Cerebellar nuclear complex (tissue), 1 donor: ENCODE measurements at places on chromosomes 4 and X.

DNA sequence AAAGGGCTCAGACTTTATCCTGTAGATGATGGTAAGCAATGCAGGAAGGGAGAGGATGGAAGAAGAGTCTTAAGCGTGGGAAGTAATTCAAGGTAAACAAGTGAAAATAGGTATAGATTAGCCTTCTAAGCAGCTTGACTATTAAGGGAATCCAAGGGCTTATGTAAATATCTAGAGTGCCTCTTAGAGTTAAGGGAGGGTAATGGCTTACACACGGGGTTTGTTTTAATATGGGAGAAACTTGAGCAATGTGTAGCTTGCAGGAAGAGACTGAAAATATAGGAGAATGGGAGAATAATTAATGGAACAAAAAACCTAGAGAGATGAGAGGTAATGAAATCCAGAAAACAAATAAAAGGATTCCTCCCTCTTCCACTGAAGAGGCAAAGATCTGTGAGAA is 12.8 kb upstream of the SAP30 start:
- no peak for DNase-seq

DNA sequence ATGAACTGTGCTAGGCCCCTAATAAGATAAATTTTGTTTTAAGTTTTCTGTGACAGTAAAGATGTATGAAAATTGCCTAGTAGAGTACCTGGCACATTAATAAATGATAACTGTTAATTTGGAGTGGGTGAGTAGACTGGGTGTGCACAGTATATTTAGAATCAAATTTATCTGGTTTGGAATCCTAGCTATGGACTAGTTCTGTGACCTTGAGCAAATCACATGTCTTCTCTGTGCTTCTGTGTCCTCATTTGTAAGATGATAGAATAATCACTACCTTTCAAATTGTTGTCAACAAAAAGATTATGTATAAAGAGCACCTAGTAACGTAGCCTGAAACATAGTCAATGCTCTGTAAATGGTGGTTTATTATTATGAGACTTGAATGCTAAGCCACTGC is 170.2 kb downstream of the AR start:
- DNase-seq = no peak

GRCh38 chr4:98411731-98412130 is 150.5 kb downstream of the RAP1GDS1 start:
- DNase-seq = no peak

GRCh38 chr4:76301775-76302162 is 4.8 kb upstream of the STBD1 start:
- DNase-seq = no peak

DNA sequence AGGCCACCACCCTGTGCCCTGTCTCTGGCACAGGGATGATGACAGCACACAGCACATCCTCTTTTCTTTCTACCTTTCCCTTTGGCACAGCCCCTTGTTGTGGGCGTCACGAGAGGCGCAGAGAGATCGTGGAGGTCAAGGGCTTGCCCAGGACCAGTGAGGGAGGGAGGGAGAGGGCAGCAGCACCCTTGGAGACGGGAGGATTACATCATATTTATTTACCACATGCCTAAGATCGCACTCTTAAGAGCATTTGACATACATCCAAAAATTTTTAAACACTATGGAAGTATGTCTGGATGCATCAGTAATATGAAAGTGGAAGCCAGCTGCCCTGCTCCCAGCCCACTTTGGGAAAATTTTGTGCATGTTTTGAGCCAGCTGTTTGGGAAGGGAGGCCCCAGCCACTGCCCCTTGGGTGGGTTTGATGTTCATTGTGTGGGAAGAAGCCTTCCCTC is 12.7 kb downstream of the WFS1 start:
- DNase-seq = no peak

DNA sequence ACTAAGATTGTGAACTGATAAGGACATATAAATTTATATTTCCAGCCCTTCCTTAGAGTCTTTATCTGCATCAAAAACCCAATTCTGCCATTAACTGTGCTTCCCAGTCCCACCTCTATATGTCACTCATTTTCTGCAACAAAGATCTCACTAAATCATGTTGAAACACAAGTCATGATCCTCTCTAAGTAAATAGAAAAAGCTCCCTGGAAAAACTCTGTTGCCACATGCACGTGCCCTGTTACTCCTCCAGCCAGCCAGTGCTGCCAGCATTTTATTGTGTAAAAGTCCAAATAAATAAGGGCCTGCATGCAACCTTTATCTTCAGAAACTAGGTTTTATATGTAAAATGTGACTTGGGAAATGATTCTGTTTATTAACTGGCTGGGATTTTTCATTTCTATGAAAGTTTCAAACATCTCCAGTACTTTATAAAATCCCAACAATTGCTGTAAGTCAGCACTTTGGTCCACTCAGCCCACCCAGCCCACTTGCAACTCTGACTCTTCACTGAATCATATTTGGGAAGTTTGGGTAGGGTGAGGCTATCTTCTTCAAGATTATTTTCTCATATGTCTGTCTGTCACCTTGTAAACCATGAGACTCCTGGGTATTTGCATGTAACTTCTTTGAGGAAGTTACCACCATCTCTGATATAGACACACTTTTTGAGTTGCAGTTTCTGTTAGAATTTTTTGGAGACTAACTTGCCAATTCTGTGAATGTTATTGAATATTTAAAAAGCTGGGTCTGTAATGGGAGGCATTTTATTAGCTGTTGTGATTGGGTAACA is 40.0 kb upstream of the SMARCA5 start:
- no peak for DNase-seq

- no peak for DNase-seq
Observed at GRCh38 chr4:6372649-6373525, 99.5 kb downstream of the PPP2R2C start.

DNA sequence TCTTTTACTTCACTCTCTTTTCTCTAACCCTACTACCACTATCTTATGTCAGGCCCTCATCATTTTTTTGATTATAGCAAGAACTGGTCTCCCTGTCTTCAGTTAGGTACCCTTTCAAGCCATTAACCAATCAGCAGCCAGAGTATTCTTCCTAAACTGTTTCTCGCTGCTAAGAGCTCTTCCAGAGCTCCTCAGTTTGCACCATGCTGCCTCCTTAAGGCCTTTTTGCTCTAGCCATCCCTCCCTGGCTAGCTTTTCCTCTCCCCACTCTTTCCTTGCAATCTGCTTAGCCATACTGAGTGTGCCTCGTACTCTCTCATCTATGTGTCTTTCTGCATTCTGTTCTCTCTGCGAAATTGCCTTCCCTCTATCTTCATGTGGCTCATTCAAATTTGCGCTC is 32.9 kb downstream of the KIF4A start:
- DNase-seq = no peak

GRCh38 chrX:11172415-11172814 is 61.3 kb downstream of the HCCS start:
- no peak for DNase-seq

GRCh38 chrX:71282514-71283402 is 677 bp upstream of the NONO start:
- no peak for DNase-seq

DNA sequence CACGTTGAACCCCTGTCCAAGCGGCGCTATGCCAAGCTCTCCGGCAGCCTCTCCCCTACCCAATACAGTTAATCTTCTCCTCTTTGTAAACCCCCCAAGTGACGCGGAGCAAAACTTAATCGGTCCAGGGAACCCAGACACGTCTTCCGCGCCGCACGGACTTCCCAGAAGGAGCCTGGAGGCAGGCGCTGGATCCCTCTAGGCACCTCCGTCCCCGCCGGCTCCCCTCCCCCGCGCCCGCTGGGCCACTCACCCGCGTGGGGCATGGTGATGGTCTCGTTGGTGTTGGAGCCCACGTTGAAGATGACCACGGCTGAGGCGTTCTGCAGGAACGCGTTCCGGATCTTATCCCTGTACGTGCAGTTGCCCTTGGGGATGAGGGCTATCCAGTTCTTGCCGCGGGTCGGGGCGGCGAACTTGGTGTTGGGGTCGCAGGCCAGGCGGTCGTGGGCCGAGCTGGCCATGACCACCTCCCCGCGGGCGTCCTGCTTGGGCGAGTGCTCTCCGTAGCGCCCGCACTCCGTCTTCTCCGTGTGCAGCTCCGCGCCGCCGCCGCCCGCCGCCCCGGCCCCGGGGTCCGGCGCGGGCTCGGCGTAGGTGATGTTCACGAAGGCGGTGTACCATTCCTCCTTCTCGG is 1.1 kb downstream of the RNF150 start:
- DNase-seq = no peak

- DNase-seq = no peak
Observed at GRCh38 chr4:25993395-25994185, 79.6 kb downstream of the SMIM20 start.

DNA sequence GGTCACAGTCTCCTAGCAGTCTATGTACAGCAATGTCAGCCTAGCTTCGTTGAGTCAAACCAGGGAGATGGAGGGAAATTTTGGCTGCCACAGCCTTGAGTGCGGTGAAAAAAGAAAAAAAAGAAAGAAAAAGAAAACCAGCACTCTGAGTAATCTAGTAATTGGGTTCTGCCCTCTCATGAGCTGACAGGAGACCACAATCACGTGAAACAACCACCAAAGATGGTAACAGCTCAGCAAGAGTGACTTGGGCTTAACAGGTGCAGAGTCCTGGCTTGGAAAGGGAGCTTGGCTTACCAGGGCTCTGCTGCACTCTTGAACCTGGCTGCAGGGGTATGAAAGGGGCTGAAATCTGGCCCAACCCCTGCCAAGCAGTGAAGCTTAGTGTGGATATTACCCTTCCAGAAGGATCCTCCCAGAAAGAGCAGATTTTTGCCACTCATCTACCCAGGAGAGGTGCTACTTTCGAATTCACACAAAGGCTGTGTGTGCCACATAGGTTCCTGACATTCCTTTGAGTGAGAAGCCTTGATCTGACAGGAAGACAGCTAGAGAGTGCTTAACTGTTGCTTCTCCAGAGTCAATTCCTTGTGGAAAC is 350.3 kb downstream of the PTTG2 start:
- DNase-seq = no peak

- no peak for DNase-seq
Observed at GRCh38 chr4:81512001-81512756, 40.5 kb upstream of the RASGEF1B start.

GRCh38 chrX:46628460-46629371 is 55.2 kb downstream of the CHST7 start:
- no peak for DNase-seq

DNA sequence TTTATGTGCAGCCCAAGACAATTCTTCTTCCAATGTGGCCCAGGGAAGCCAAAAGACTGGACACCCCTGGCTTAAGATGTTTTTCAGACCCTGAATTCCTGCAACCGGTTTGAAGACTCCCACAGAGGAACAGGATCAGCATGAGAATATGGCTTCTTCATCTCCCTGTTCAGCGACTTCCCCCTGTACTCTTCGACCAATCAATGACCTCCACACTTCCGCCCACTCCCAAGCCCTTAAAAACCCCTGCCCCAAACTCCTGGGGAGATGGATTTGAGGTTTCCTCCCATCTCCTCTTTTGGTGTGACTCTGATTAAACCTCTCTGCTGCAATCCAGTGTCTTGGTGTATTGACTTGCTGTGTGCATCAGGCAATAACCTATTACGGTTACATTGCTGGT is 344.4 kb downstream of the NR3C2 start:
- DNase-seq = no peak

DNA sequence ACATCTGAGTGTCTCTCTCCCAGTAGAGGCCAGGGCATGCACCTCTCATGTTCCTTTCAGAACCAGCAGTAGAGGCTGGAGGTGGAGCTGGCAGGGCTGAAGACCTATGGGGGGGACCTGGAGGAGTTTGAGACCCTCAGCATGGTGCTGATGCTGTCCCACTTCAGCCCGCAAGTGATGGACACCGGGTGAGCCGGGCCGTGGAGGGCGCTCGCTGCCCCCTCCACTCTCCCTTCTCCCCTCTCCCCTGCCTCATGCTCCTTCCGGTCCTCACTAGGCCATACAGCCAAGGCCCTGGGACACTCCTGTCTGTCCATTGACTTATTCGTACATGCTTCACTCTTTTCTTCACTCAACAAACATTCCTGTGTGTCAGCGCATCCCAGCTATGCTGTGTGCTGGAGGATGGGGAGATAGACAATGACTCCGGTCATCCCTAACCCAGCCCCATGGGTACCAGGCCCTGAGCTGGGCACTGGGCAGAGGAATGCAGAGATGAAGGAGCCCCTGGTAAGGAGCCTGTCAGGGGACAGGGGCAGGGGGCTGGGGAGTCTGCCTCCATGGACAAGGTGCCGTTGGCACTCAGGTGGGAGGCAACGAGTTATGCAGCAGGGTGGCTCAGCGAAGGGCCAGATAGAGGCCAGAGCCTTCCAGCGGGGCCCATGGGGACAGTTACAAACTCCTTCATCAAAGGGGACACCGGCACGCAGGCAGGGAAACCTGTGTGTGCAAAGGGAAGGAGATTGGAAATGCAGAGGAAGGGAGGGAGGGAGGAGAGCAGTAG is 28.4 kb upstream of the WFS1 start:
- no peak for DNase-seq

- DNase-seq = no peak
Observed at GRCh38 chrX:43175434-43175833, 397.5 kb upstream of the PPP1R2C start.
